ENCODE measurements at places on chromosomes 12 and 14.

DNA sequence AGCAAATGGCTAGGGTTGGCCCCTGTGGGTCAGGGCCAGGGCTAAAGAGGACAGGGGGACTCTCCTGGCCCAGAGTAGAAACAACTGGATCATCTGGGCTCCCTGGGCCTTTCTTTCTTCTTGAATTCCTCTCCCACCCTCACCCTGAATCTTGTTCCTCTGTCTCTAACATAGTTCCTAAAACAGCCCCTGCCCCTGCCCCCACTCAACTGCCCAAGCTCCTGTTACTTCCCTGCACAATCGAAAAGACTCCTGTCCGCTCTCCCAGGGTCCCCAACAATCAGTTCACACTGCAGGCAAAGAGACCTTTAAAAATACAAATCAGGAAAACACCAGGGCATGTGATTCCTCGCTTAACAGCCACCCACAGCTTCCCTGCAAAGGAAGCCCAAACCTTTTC, 18.0 kb upstream of the ANKRD33 start:
- no peak for DNase-seq

GRCh38 chr12:124123296-124124000, 150.4 kb downstream of the ZNF664 start:
- no peak for DNase-seq

GRCh38 chr12:130031571-130032189, 127.9 kb upstream of the TMEM132D start:
- peak; percentile 31 for DNase-seq

GRCh38 chr12:111584959-111585358, 14.2 kb downstream of the ATXN2 start:
- no peak for DNase-seq

- no peak for DNase-seq
These were observed 27.6 kb upstream of the SEL1L start for GRCh38 chr14:81561084-81561775.

- DNase-seq = peak; percentile 54
These were observed 24.8 kb downstream of the KCNA1 start for GRCh38 chr12:4934407-4935035.

DNA sequence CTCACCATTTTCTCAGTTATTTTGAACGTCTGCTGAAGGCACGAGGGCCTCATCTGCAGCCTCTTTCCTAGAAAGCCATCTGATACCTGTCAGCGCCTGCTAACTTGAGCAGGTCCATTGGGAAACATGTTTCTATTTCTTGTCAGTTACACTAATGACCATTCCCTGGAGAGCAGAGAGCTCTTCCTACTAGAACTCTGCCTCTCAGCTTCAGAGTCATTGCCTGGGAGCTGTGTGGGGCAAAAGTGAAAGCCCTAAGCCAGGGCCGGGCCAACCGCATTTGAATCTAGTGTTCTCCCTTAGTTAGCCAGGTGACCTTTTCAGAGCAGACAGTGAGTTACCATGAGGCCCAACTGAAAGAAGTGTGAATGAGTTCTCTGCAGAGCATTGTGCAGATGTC, 135.8 kb downstream of the EML1 start:
- no peak for DNase-seq

GRCh38 chr14:38311655-38312054, 55.8 kb upstream of the CLEC14A start:
- no peak for DNase-seq

- DNase-seq = no peak
These were observed 552.8 kb downstream of the VRK1 start for GRCh38 chr14:97349946-97350345.

- DNase-seq = no peak
These were observed 10.8 kb upstream of the DUSP6 start for GRCh38 chr12:89363084-89363483.

DNA sequence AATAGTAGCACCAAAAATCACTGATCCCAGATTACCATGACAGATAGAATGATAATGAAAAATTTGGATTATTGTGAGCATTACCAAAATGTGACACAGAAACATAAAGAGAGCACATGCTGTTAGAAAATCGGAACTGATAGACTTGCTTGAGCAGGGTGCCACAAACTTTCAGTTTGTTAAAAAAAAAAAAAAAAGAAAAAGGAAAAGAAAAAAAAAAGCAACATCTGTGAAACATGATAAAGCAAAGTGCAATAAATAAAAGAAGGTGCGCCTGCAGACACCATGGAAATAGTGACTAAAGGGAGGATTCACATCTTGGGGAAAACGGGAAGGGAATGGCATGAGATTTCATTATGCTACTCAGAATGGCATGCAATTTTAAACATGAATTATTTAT, 6.6 kb upstream of the PARP11 start:
- DNase-seq = no peak

DNA sequence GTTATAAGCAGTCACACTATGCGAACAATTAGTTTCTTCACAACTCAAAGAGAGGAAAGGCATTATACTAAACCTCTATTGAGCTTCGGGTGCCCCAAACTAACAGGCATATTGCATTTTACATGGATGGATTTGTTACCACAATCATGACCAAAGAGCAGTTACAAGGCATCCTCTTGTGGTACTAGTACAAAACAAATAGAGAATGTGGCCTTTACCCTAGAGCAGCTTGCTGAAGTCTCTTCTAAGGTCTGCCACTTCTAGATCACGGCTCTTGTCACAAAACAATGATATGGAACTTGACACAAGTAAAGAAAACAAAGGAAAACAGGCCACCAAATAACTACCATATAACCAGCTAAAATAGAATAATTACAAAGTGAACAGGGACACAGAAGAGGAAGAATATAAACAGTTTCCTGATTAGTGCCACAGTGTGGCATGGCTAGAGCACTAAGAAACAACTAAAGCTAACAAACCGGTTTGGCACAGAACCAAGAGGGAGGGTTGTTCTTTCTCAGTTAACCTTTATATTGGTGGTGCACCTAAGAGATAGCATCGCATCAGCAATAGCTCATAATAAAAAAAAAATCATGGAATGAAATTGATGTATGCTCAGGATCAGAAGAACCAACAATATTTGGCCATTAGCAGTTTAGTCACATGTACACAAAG, 209.7 kb upstream of the ATP2B1 start:
- no peak for DNase-seq

GRCh38 chr12:123149088-123149487, 1.8 kb downstream of the PITPNM2 start:
- DNase-seq = no peak

GRCh38 chr12:68766646-68767045, 20.7 kb downstream of the SLC35E3 start:
- DNase-seq = no peak

GRCh38 chr12:51721282-51721940, 127.1 kb downstream of the FIGNL2 start:
- peak; percentile 18 for DNase-seq

- DNase-seq = no peak
These were observed 246.3 kb downstream of the PRKD1 start for GRCh38 chr14:29681316-29681715.

DNA sequence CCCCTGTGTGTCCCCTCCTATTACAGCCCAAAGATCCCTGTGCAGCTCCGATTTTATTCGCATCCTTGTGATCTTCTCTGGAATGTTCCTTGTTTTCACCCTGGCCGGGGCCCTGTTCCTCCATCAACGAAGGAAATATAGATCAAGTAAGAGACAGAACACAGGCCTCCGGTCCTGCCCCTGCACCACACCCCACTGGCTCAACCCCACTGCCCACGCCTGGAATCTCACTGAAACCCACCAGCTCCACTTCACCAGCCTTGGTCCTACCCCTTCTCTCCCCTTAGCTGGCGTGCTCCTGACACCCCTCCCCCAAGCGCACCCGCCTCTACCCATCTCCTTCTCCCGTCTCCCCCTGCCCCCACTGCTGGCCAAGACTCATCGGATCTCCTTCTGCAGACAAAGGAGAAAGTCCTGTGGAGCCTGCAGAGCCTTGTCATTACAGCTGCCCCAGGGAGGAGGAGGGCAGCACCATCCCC, 934 bp upstream of the TAPBPL start:
- peak; percentile 19 for DNase-seq

DNA sequence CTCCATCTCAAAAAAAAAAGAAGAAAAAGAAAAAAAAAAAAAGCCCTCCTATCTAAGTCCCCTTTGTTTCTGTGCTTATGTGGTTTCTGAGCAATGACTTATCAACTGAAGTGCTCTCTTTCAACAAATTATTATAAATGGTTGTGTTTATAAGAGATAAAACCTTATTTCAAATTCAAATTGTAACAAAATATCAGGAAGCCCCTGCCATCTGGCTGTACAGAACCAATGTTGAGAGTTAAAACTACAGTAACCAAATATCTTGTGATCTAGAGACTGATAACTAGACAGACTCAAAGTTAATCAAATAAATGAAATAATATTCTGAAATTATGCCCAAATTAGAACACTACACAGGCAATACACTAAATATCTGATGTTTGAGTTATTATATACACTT, 143.0 kb upstream of the CPNE8 start:
- DNase-seq = no peak

DNA sequence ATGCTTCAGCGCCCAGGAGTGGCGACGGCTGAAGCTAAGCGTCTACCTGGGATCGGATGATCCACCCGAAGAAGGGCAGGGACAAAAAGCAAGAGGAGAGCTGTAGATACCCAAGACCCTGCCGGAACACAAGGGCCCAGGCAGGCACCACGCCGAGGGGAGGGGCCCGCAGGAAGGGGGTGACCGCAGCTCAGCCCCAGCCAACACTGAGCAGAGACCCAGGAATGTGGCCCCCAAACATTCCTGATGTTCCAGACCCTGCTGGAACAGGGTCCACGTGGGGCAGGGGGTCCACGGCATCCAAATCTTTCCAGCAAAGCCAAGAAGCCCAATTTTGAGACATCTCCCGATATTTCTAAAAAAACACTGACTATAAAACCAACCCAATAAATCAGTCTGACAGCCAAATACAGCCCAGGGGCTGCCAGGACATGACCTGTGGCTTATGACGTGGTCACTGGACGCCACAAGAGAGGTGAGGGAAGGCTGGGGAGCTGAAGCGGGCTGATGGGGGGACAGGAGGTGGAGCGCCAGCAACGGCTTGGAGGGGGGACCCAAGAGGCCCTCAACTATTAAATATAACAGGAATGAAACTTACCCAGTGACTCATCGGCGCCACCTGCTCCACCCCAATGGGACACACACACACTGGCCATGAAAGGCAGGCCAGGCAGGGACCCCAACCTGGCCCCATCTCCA, 58.9 kb downstream of the NCOR2 start:
- DNase-seq = no peak

GRCh38 chr12:112182499-112182898, 57.1 kb downstream of the TRAFD1 start:
- DNase-seq = no peak

- peak; percentile 94 for DNase-seq
These were observed 169.8 kb downstream of the LRIG3 start for GRCh38 chr12:58750484-58750883.

DNA sequence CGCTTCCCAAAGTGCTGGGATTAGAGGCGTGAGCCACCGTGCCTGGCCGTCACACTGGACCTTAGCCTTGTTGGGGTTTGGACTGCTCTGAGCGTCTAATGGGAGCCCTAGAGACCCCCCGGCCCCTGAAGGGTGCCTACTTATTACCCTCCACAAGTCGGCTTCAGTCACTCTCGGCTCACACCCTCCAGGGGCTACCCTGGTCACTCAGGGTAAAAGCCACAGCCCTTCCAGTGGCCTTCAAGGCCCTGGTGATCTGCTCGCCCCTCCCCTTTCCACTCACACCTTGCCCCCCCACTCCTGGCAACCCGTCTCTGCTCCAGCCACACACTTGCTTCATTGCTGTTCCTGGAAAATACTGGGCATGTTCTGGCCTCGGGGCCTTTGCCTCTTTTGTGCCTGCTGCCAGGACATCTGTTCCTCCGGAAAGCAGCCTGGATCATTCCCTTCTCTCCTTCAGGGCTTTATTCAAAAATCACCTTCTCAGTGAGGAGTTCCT, 3.6 kb upstream of the MORN3 start:
- DNase-seq = no peak

GRCh38 chr12:75850721-75851462, 180.7 kb downstream of the PHLDA1 start:
- DNase-seq = peak; percentile 84

GRCh38 chr12:40560848-40561247, 131.4 kb upstream of the CNTN1 start:
- DNase-seq = no peak

- DNase-seq = peak; percentile 62
These were observed 291.9 kb downstream of the FUT8 start for GRCh38 chr14:65704437-65704836.

GRCh38 chr12:2986876-2987275, 27.7 kb downstream of the TEAD4 start:
- no peak for DNase-seq

GRCh38 chr14:61656341-61656740, 39.0 kb upstream of the HIF1A start:
- DNase-seq = no peak

DNA sequence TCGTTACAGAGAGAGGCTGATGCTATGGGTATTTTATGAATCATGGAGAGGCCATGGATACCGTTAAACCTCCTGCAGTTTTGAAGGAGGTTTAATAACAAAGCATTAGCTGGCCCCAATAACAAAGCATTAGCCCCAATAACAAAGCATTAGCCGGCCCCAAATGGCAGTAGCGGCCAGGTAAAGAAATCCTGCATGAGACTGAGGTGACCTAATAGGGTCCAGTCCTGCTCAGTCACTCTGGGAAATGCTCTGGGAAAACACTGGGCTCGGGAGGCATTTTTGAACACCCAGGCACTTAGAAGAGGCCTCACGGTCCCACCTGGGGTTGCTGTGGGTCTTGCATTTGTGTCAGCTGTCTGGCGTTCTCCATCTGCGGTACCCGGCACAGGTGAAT, 776 bp upstream of the RIN3 start:
- no peak for DNase-seq

GRCh38 chr14:50380455-50380854, 16.2 kb downstream of the CDKL1 start:
- DNase-seq = no peak
